ENCODE measurements at places on chromosomes 6 and 20.

- DNase-seq = no peak
Observed at GRCh38 chr20:4113615-4114603, 98.6 kb upstream of the RNF24 start.

GRCh38 chr20:11155156-11155756 lies 481.5 kb upstream of the JAG1 start:
- DNase-seq = no peak

DNA sequence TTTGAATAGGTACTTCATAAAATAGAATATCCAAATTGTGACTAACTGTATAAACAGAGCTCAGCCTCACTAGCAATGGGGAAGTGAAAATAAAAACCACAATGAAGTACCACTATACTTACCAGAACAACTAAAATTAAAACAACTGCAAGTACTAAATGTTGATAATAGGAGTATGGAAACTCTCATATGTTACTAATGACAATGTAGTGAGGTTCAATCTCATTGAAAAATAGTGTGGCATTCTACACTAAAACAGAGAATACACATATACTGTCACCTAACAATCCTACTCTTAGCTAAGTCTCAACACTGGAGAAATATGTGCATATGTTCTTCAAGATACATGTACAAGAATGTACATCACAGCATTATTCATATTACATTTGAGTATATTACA lies 132.0 kb upstream of the CARMIL1 start:
- DNase-seq = no peak

GRCh38 chr6:145396499-145396898 lies 338.8 kb downstream of the EPM2A start:
- no peak for DNase-seq

DNA sequence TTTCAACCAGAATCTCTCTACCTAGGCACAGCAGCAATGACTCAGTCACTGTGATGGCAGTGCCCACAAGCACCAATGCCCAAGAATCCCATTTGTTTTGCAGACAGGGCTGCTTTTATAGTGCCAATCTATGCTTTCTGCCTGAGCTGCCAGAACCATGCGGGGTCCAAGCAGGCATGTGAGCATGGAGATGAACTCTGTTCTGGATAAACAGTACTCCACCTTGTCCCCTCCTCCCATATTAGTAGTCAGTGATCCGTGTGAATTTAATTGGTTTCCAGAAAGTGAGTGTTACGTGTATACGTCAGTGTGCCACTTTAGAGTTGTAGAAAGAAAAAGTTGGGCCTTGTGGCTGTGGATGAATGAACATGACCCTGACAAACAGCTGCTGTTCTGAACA lies 79.4 kb downstream of the SASH1 start:
- no peak for DNase-seq

Data from stimulated activated CD8-positive, alpha-beta memory T cell treated with anti-CD3 and anti-CD28 coated beads, Interleukin-7, amount 100 ng/mL, for 4 hours (primary cell).